ENCODE measurements at places on chromosomes 16 and 17.

- no peak for DNase-seq
These were observed 206.1 kb downstream of the HAPSTR1 start for GRCh38 chr16:9297437-9298113.

- no peak for DNase-seq
These were observed 7.6 kb downstream of the CYB5B start for GRCh38 chr16:69431948-69432468.

GRCh38 chr16:50838165-50838564, 96.3 kb downstream of the CYLD start:
- DNase-seq = no peak

DNA sequence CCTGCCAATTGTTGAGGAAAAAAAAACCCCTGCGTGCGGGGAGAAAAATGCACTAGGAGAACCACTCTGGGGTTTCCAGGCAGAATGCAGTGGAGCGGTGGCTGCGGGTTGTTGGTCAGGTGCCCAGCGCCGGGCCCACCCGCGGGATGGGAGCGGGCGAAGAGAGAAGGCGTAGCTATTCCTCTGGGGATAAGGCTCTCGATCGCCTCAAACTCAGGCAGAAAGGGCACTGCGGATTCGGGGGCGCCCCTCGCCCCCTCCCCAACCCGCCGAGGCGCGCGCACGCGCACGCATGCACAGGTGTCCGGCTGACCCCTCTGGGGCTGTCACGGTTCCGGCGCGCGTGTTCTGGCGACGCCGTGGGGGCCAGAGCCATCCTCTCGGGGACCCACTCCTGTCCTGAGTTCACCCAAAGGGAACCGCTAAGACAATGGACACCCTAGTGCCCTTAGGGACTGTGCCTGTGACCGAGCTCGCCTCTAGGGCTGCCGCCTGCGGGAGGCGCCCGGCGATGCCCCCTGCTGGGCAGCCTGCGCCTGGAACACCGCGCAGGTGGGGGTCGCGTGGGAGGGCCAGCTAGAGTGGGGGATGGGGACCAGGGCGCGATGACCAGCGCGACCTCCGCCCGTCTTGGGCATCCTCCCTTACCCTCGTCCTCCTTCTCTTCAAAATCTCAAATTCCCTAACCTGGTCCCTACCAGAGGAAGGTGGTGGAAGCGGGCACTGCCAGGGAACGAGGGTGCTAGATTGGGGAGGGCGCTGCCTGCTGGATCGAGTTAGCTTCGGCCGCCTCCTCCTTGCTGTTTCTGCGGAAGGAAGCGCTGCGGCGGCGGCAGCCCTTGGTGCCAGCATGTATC, 14.4 kb upstream of the CBX8 start:
- DNase-seq = no peak

DNA sequence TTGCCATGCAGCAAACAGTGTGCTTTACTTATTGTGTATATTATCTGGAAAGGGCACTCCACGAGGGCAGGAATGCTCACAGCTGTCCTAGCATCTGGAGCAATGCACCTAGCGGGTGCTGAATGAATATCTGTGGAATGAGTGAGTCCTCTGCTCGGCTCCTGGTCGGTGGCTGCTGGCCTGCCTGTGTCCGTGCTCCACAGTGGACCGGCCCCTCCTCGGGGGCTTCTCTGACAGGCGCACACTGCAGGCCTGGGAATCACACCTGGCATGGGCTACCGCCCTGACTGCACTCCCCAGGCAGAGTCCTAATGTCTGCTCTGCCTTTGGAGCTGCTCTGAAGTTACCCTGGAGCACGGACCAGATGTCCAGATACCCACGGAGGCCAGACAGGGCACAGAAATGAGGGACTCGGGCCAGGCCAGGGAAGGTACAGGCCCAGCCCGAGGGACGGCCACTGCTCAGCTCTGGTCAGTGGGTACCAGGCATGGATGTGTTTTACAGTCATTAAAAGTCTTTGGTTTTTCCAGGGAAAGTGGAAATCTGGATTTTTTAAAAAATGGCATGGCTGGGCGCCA, 21.1 kb upstream of the AKTIP start:
- DNase-seq = no peak

GRCh38 chr16:53528797-53529196, 25.8 kb upstream of the AKTIP start:
- no peak for DNase-seq

DNA sequence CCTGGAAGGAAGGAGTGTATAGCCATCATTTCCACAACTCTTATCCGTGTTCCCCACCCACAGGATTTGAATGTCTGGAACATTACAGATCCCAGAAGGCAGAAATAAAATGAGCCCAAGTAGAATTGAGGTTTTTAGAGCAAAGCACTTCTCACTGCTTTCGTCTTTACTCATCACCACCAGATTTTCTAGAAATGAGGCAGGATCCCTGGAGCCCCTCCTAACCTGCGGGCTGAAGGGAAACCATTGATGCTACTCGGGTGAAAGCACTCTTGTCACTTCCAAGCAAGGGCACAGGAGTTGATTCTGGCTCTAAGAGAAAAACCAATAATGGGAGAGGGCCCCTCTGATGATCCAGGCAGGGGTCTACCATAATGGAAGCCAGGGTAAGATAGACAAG, 2.8 kb upstream of the ALDOC start:
- DNase-seq = no peak

DNA sequence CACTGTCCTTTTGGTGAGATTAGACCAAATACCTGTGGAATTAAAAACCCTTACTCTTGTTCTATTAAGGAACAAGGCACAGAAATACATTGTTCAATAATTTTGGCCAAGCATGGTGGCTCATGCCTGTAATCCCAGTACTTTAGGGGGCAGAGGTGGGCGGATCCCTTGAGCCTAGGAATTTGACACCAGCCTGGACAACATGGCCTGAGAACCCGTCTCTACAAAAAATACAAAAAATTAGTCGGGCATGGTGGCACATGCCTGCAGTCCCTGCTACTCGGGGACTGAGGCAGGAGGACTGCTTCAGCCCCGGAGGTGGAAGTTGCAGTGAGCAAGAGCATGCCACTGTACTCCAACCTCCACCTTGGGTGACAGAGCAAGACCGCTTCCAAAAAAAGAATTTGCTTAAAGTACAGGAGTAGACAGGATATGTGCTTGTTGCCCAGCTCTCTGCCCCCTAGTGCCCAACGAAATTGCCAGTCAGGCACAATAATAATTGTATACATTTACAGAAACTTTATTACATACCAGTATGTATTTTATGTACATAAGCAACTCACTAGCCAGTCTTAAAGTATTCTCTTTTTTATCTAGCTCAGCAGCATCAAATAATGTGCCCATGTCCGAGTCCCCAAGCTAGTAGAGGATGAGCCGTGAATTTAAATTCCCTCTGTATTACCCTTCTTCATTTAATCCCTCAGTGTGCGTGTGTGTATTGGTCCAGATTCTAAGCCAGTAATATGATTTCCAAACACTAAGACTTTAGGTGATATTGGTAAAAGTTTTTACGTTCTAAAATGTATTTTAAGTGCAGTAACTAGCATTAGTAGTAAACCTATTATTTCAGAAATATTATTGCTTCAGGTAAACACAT, 1.4 kb downstream of the THUMPD1 start:
- DNase-seq = no peak

- no peak for DNase-seq
These were observed 24.6 kb upstream of the LRRC75A start for GRCh38 chr17:16516594-16517051.

GRCh38 chr16:3770530-3770929, 53.2 kb upstream of the TRAP1 start:
- no peak for DNase-seq

DNA sequence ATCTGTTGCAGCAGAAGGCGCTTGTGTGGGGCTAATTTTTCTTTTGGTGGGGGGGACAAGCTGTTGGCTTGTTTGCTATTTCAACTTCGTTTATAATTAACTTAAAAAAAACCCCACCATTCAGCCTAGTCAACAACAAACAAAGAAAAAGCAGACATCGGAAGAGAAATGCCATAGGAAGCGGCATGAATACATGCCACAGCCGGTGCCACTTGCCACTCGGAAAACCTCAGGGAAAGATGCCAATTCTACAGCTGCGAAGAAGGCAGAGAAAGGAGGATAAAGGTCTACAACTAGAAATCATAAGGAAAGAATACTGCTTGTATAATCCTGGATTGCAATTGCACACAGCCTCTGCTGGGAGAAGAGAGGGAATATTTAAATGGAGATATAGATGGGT, 254.4 kb upstream of the PMFBP1 start:
- no peak for DNase-seq

- DNase-seq = no peak
These were observed 9.4 kb upstream of the DNASE1 start for GRCh38 chr16:3645108-3645503.

- no peak for DNase-seq
These were observed 45.7 kb downstream of the PHKB start for GRCh38 chr16:47506800-47507199.

DNA sequence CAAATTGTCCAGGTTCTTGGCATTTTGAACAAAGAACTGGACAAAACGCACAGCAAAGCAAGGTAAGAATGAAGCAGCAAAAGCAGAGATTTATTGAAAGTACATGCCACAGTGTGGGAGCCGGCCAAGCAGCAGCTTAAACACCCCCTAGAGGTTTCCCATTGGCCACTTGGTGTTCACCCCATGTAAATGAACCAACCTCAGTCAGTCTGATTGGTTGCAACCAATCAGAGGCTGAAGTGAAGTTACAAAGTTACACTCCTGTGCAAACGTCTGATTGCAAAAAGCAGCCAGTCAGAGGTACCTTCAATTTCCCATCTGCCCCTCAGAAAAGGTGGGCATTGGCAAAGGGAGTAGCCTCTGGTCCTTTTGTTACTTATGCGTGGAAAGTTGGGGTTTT, 8.8 kb upstream of the ZNF263 start:
- DNase-seq = no peak

- no peak for DNase-seq
These were observed 24.4 kb downstream of the PRMT7 start for GRCh38 chr16:68335175-68335574.

GRCh38 chr17:72321896-72322295, 201.1 kb downstream of the SOX9 start:
- DNase-seq = no peak

GRCh38 chr17:21378553-21378952, 2.4 kb downstream of the KCNJ12 start:
- DNase-seq = no peak

DNA sequence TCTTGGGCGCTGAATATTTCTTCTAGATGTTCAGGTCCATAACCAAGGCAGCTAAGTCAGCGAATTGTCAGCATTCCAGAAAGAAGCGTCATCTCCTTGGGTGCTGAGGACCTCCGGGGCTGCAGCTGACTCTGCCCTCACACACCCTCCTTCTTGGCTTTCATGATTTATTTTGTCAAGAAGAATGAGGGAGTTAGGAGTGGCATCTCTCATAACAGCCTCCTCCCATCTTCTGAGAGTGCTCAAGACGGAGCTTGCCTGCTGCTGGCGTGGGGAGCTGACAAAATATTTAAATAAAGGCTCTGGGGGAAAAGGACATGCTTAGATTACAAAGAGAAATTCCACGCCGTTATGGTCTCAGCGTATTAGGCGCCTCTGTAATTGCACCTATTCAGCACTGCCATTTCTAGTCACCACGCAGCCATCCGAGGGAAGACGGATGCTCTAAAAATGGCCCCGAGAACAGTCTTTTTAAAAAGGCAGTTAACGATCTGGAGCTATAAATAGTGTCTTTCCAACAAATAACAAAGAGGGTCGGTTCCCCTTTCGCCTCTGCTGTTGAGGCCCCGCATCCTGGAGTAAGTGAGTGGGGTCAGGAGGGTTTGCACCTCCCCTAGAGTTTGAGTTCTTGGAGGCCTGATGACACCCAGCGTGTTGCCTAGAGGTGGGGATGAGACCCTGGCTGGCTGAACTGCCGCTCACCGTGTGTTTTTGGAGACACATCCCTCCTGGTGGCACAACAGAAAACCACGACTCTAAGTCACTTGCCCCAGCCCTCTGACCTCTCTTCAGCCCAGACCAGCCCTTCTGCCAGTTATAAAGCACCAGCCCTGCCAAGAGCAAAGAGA, 187.0 kb downstream of the CCDC182 start:
- DNase-seq = no peak

GRCh38 chr16:17467923-17468540, 2.7 kb downstream of the XYLT1 start:
- no peak for DNase-seq

DNA sequence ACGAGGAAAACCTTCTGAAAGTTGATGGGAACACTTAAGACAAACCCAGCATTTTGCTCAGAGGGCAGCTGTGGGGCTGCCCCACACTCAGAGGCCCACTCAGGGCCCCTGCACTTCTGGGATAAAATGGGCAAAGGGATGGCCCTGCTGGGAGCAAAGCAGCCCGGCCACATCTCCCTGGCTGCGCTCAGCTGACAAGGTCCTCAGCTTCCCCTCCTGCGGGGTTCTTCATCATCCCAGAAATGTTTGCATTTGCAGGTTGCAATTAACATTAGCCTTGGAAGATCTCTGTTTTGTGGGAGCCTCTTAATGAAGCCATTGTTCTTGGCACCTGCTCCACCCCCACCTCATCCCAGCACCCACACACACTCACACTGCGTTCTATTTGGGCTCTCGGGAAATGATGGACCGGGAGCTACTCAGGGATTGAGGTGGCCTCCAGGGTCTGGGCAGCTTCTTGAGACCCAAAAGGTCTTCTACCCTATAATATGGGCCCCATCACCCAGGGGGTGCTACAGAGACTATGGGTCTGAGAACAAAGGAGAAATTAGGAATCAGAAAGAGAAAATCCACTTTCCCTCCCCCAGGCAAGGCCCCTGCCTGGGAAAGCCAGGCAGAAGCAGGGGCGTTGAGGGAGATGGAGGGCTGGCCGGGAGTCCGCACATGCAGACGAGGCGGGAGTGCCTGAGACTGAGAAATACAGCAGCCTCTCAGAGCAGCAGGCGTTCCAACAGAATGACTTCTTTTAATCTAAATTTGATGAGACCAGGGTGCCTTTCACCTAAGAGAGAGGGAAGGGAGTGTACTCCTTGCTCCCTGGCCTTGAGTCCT, 53.7 kb upstream of the RPL38 start:
- no peak for DNase-seq

DNA sequence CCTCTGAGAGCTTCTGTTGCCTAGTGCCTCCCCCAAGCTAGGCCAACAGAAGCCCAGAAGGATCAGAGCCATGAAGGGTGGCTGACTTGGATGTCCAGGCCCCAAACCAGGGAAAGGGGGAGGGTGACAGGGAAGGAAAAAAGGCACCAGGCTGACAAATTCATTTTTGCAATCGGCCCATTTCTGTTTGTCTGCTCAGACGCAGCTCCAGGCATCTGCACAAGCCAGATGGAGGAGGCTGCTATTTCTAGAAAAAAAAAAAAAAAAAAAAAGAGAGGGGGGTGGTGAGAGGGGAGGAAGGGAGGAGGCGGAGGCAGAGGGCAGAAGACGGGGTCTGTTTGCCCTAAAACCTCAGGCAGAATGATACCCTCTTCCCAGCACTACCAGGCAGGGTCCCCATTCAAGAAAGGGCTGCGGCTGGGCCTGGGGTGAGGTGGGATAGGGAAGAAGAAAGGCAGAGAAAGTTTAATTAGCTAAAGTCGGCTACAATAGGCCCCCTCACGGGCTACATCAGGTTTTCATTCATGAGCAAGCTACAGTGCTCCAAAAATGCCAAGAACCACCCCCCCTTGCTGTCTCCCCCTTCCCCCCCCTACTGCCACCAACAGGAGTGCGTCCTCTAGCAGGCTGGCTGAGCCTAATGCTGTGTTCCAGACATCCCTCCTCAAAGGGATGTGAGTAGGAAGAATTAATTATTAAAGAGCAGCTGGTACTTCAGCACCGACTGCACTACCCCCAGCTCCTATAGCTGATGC, 2.4 kb downstream of the HDAC5 start:
- no peak for DNase-seq
